Activated naive CD4-positive, alpha-beta T cell treated with anti-CD3 and anti-CD28 coated beads, Interleukin-2, amount 50 U/mL, for 16 hours (primary cell): ENCODE measurements at places on chromosomes 2 and 18.
A peak's percentile ranks its signal among the peaks of the same experiment; 100 is the strongest.

GRCh38 chr18:14928396-14928795, 180.4 kb downstream of the ANKRD30B start:
- no peak for DNase-seq

GRCh38 chr2:62785810-62786597, 80.5 kb downstream of the EHBP1 start:
- no peak for DNase-seq

DNA sequence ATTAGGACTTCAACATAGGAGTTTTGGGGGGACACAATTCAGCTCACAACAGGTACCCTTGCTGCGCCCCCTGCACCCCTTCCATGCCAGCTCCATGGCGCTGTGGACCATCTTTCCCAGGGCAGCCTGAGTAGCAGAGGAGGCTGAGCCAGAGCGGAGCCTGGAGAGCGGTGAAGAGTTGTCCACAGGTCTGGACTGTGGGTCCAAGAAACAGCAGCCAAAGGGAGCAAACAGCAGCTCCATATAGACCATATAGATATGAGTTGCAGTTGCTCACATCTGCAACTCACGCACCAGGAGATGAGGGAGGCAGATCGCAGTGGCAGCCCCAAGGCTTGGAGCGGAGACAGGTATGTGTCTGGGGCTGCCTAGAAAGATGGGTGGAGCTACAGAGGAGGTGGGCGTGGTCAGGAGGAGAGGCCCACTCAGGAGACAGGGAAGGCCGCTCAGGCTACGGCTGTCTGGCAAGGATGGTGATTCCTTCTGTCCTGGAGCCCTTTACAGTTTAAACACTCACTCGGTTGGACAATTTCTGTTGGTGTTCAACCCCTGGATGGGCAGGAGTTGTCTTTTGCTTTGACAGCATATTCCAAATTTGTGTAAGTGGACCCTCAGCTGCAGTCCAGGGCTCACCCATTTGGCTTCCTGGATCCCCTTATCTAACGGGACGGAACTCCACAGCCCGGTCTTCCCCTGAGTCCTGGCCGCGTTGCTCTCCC, 155.1 kb downstream of the LPIN1 start:
- DNase-seq: no peak

DNA sequence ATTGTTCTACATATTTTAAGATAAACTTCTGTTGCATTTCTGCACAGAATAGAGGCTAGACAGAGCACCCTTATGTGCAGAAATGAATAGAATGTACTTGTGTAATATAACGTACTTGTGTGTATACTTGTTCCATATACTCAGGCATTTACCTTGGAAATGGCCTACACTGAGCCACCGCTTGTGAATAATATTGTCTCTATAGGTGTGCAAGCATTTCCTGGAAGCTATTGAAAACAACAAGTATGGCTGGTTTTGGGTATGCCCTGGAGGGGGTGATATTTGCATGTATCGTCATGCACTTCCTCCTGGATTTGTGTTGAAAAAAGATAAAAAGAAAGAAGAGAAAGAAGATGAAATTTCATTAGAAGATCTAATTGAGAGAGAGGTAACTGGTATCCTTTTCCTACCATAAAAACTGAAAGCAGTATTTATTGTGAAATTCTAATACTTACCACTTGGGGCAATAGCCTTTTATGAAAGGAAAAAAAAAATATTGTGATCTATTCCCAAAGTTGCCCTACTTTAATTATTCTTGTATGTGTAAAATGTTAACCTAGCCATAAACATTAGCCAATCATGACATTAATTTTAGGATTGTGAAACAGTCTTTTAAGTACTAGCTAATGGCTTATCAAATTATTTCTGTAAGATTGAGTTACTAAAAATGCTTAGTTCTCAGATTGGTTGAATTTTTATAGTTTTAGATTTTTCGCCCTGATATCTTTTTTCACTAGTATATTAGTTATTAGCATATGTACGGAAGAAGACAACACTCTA, 18.0 kb downstream of the ZC3H15 start:
- DNase-seq: no peak

GRCh38 chr2:165203689-165204559, at the start of gene SCN3A:
Gene SCN3A, minus strand, starts transcription at chr2:165204050. Its CDS starts 27,656 bp downstream, at chr2:165176394.
- no peak for DNase-seq

GRCh38 chr2:44955593-44956392, 14.3 kb downstream of the SIX3 start:
- peak; percentile 83 for DNase-seq

DNA sequence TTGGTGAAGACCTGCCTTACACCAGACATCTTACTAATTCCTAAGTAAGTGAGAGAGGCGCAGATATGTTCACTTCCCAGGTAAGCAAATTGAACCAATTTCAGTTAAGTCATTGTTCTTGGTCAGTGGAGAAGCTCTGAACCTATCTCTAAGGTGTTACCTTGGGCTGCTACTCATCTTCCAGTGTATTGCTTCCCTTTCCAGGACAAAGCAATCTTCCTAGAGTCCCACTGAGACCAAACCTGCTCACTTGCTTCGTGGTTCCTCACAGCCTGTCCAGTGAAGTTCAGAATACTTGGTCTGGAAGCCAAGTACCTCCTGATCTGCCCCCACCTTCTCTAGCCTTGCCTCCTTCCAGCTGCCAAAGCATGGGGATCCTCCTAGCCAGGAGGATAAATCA, 22.5 kb upstream of the GBX2 start:
- DNase-seq: no peak

GRCh38 chr2:168912901-168913369, 11.8 kb downstream of the G6PC2 start:
- DNase-seq: no peak

GRCh38 chr2:223643309-223643708, 41.1 kb upstream of the SCG2 start:
- no peak for DNase-seq

DNA sequence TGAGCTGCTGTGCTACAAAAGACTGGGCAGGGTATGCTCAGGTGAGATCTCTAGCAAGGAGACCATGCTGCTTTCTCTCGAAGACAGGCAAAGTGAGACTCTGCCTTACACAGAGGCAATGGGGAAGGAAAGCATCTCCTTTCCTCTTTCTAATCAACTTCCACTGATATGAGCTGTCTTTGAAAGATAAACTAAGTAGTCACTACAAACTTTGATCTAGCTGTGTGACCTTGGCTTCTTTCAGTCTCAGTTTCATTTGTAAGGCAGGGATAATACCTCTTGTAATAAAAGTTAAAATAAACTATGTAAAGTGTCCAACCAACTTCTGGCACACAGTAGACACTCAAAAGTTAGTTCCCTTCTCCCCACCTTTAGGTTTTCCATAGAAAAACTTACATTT, 7.5 kb downstream of the CCDC93 start:
- DNase-seq: no peak

DNA sequence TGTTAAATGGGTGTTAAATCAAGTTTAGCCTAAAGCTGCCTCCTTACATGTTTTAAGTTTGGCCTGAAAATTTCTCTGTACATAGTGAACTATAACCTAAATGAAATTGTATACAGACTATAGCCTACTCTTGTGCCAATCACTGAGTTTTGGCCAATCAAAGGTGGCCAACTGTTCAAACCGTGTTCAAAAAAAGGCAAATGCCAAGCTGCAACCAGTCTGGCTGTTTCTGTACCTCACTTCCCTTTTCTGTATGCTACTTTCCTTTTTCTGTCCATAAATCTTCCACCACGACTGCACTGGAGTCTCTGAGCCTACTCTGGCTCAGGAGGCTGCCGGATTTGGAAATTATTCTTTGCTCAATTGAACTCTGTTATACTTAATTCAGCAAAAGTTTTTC, 121.0 kb downstream of the SPOPL start:
- DNase-seq: no peak

DNA sequence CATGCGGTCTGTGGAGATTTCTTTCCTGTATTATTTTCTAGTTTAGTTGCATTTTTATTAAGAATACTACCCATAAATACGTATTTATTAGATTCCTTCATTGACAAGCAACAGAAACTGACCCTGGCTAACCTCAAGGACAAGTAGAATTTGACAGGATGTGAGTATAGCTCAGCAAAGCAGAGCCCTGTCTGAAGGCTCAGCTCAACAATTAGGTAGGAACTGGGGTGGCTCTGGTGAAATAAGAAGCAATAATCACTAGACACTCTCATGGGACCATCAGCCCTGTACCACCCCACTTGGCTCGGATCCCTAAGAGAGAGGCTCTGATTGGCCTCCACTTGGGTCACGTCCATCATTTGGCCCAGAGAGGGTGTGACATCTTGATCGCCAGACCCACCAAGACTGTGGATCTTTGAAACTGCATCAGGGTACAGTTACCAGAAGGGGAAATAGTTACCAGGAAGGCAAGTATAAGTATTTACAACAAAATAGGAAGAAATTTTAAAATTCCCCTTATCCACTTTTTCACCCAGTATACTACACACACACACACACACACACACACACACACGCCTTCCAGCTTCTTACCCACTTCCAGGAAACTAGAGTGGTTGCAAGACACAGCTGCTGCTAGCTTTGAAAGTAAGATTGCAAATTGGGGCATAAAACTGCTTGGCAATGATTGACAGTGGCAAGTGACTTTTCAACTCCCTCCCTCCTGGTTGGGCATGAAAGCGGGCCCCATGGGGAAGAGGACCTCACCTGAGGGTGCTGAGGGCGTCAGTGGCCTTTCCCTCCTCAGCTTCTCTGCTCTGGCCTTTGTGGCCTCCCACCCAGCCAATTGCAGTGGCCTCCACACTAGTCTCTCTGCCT, 41.8 kb downstream of the KCTD18 start:
- DNase-seq: no peak

DNA sequence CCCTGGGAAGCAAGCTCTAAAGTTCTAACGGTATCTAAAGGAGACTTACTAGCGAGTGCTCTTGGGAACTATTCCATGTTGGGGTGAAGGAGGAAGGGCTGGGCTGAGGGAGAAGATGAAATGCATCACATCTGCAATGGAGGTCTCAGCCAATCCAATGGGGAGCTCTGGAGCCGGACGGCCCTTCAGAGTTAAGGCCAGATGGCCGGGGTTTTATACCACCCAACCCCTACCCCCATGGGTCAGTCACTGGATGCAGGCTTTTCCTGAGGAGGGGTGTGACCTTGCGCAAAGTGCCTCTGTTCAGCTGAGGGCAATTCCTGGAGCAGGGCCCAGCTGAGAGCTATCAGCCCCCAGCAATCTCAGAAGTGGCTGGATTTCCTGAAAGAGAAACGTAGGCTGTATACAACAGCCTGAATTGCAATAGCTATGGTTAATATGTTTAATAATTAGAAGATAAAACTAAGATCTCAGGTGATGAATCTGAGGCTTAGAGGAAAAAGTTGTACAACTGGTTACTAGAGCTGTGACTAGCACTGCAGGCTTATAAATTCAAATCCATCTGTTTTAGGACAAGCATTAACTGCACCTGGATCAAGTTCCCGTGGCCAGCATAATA, 21.6 kb downstream of the EIPR1 start:
- no peak for DNase-seq

- no peak for DNase-seq
Observed at GRCh38 chr2:190446750-190447516, 38.8 kb downstream of the MFSD6 start.

DNA sequence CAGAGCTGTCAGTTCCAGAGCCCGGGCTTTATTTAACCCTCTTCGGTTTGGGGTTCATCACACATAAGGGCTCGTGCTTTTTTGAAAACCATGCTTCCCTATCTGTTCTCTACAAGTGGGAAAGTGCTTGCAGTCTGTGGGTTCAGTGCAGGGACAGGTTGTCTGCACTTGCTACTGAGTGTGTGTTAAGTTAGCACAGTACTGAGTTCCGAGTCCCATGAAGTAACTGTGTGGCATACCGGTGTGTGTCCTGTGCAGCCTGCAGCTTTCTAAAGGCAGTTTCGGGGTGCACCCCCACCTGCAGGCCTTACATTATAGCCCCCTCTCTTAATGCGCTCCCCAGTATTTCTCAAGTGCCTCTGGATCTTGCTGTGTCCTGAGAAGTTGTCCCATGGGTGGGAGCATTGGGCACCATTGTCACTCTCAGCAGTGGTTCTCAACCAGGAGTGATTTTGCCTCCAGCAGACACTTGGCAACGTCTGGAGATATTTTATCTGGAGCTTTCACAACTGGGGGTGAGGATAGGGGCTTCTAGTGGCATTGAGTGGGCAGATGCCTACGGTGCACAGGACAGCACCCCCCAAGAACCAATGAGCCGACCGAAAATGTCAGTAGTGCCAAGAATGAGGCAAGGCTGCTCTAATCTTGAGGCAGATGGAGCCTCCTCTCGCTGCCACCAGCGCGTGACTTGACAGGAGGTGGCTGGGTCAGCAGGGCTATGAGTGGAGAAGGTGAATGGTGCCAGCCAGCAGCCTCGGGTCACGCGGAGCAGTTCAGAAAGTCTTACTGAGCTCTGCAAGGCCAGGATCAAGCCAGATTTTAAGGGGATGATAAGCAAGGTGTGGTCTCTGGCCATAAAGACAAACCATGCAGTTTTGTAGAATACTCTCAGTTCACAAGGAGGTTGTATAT, 152.2 kb downstream of the SMAD7 start:
- DNase-seq: peak; percentile 1

DNA sequence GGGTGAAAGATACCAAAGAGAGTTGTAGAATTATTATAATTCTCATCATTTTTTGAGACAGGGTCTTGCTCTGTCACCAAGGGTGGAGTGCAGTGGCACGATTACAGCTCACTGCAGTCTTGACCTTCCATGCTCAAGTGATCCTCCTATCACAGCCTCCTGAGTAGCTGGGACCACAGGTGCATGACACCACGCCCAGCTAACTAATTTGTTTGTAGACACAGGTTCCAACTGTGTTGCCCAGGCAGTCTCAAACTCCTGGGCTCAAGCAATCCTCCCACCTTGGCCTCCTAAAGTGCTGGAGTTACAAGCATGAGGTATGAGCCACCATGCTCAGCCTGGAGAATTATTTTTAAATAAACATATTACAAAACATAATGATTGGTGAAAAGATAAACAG, 92.8 kb upstream of the MSH6 start:
- no peak for DNase-seq

GRCh38 chr2:25912851-25913695, 34.8 kb upstream of the ASXL2 start:
- DNase-seq: no peak

- no peak for DNase-seq
Observed at GRCh38 chr2:88521445-88522073, 69.1 kb upstream of the FOXI3 start.

DNA sequence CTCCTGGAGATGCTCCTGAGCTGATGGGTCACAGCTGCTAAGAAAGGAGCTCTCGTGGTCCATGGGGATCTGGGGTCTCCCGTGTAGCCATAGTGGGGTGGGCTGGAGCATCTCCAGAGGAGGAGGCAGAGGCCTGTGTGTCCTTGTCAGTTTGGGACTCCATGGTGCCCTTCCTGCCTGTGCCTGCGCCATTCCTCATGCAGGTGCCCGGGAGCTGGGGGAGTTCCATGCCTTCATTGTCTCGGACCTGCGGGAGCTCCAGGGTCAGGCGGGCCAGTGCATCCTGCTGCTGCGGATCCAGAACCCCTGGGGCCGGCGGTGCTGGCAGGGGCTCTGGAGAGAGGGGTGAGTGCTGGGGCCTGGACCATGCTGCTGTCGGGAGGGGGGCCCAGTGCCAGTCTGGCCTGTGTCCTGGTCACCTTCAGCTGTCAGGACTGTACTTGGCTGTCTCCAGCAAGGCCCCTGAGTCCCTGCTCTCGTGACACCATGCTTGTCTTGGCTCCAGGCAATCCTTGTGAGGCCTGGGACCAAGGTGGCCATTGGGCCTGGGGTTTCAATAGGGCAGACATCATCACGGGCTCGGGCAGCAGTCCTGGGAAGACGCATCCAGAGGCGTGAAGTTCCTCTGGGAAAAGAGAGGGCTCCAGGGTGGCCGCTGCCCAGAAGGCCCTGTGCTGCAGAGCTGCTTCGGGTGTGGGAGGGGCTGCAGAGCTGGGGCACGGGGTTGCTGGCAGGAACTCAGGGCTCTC, 7.3 kb downstream of the CAPN10 start:
- DNase-seq: peak; percentile 8

- no peak for DNase-seq
Observed at GRCh38 chr2:8743261-8743660, 61.4 kb downstream of the ID2 start.
